NCI-H2171 treated with DMSO at 0.1 percent for 48 hours (cell line): ENCODE measurements at places on chromosomes 11 and 22.

GRCh38 chr22:41181349-41182241 lies 23.5 kb upstream of the L3MBTL2 start:
- peak; percentile 20 for DNase-seq

GRCh38 chr11:88175569-88176075 lies 379 bp upstream of the RAB38 start:
- DNase-seq = no peak

DNA sequence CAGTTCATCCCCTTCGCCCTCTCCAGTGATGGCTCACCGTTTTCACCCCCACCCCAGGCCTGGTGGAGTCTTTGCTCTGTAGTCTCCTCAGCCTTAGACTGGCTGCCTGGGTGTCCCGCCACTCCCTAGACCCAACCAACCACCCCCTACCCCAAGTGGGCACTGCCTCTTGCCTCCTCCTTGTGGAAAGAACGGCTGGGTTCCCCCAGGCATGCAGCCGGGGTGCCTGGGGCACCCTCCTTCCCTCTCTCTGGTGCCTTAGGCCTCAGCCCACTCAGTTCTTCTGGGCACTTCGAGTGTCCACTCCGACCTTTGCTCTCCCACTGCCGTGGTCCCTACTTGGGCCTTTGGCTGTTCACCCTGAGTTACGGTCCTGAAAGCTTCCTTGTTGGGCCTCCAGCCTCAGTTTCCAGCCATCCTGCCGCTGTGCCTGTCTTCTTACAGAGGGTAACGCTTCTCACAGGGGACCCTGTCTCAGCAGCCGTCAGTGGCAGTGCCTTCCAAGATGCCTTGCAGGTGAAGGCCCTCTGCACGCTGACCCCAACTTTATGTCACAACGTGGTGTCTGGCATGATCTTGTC lies 3.1 kb downstream of the GRIK4 start:
- DNase-seq = no peak

DNA sequence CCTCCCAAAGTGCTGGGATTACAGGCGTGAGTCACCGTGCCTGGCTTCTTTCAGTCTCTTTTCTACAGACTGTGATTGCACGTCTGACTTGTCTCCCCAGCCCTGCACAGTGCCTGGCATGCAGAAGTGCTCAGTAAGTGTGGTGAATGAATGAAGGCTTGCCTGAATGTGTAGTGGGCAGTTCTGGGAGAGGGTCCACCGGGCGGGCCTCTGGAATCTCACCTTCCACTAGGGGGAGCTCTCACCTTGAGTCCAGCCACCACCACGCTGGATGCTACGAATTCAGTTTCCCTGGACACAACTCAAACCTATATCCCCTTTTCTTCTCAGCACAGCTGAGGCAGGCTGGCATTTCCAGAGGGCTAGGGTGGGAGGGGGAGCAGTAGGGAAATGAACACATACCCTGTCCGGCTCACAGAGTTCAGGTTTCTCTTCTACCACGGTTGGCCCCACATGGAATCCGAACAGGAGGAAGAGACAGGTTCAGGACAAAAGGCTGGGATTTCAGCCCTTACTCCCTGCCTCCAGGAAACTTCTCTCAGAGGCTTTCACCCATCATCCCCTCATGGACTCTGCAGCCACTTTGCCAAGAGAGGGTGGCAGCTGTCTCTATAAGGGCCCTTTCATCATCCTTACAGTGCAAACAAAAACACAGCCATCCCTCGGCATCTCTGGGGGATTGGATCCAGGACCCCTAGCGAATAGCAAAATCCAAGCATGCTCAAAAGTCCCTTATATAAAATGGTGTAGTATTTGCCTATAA lies 86.8 kb downstream of the NECTIN1 start:
- DNase-seq = peak; percentile 41

- no peak for DNase-seq
Measured at GRCh38 chr22:46894081-46894671, 131.7 kb downstream of the TBC1D22A start.
